ENCODE measurements at places on chromosomes 7 and 10.

GRCh38 chr7:3956949-3957348 is 655.9 kb downstream of the SDK1 start:
- DNase-seq = no peak

- DNase-seq = no peak
Observed at GRCh38 chr10:125118701-125119100, 41.7 kb downstream of the CTBP2 start.

DNA sequence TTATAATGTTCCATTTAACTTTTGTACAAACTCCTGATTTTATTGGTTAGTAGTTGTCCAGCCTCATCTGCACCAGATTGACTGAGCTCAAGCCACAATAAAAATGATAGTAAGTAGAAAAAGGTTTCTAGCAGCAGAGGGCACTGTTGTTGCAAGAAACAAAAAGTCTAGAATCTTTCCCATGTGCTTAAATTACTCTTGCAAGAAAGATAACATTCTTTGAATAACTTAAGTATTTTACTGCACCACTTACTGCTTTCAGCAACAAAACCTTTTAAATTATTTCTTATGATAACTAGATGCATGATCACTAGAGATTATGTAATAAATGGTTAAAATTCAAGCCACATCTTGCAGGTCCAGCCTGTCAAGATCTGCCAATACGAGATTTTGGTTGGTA is 27.0 kb downstream of the LMOD2 start:
- peak; percentile 49 for DNase-seq

DNA sequence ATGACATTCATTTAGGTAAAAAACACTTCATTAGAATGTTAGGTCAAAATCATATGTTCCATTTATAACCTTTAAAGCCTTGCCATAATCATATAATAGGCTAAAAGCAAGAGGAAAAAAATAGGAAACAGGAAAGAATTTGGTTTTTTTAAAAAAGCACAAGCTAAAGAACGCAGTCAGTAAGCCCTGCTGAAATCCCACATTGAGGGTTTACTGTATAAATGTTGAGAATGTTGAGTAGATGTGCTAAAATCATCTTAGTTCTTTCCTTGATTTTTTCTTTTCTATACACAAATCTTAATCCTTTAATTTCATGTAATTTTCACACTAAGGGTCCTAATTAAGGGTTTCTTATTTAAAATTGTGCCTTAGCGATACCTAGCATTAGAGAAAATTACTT is 133.0 kb downstream of the TSPAN12 start:
- no peak for DNase-seq

DNA sequence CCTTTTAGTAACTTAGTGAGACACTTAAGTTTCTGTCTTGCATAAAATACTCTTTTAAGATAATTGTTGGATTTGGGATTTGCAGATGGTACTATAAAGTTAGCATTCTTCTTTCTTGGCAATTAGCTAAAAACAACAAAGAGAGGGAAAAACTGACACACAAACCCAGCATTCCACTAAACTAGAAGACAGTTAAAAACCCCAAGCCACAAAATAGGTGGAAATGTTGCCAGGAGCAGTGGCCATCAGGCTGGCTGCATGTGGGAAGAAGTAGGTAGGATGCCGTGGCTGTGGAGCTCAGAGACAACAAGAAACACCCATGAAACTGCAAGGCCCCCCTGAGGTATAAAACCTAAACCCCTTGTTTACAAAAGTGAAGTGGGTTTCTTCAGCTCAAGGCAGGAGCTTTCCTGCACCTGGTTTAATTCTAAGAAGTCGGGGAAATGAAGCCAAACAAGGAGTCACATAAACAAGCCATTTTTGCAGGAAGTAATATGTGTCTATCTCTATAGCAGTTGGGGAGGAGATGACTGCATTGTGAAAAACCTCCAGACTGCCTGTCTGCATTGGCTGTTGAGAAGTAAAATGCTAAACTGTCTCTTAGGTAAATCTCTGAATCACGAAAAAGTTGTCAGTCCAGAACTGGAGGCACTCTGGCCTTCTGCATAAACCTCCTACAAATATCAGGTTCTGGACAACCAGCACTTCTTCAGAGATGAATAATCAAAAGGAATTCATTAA is 9.5 kb downstream of the RAB18 start:
- DNase-seq = peak; percentile 26

DNA sequence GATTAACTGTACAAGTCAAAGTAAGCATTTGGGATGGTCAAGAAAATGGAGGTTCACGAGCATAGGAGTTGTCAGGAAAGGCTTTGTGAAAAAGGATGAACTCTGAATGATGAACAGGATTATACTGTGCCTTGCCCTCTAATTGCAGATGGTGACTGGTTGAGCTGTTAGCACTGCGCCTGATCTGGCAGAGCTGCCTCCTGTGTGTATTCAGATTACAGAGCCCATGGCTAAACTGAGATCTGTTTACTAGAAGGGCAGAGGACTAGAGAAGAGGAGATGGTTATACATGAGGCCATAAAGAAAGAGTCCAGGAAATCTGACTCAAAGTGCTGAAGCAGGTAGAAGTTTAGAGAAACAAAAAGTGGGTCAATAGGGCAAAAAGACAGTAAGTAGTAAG is 29.7 kb downstream of the LRRC72 start:
- no peak for DNase-seq

DNA sequence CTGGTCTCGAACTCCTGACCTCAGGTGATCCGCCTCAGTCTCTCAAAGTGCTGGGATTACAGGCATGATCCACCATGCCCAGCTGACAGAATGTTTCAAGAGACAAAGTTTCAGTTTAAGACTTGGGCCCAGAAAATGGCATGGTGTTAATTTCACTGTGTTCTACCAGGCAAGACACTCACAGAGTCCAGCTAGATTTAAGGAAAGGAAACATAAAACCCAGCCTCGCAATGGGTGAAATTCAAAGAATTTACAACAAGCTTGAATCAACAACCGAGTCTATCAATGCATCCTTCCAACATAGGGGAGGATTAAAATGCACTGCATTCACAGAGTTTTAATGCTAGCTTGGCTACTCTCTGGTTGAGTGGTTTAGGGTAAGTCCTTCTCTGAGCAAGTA is 764.0 kb downstream of the XPNPEP1 start:
- DNase-seq = no peak

DNA sequence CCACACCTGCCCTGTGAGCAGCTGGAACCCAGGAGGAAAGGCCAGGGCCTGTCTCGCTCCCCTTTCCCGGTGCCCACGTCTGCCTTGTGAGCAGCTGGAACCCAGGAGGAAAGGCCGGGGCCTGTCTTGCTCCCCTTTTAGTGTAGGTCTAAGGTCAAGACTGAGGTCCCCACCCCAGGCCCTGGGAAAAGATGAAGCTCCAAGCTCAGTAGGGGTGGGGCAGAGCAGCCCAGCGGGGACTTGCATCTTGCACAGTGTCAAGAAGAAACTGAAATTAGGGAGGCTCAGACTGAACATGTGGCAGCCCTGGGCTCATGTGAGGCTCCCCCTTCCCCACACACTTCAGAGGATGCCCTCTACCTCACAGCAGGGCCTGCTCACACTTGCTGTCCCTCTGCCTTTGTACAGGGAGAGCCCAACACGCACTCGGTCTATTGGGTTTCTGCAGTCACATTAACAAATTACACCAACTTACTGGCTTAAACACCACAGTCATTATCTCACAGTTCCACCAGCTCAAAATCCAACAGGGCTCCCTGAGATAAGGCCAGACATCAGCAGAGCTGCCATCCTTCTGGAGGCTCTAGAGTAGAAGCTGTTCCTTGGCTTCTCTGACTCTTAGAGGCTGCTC is 12.4 kb downstream of the POLL start:
- no peak for DNase-seq

DNA sequence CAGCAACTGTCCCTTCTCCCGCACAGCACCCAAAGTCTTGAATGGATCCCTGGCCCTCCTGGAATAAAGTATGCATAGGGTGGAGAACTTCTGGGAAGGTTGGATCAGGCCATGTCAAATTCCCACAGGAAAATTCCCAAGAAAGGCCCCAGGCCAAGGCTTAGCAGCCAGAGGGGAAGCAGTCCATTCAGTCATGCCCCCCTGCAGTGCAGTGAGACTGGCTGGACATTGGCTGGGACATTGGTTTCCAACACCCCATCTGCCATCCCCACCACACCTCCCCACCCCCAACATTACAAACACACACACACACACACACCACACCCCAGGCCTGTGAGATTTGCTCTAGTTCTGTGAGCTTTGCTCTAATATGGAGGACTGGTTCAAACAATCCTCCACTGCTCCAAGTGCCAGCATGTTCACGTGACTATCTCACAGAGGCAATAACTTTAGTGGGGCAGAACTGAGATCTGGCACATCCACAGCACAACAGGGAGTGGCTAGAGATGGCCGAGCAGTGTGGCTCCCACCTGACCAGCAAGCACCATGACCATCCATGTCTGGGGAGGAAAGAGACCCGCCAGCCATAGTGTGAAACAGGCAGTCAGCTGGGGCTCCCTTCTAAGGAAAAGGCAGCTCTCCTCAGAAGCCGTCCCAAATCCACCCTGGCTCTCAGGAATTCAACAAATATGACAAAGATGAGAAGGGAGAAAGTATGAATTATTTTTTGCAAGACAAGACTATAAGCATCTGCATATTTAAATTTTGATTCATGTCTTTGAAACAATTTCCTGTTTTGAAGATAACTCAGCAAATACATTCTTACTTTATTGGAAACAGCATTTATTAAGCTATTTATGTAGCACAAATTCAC is 6.7 kb upstream of the FAM170B start:
- DNase-seq = peak; percentile 56

- DNase-seq = peak; percentile 91
Observed at GRCh38 chr7:74482629-74483401, 29.1 kb downstream of the GTF2IRD1 start.

GRCh38 chr10:21526860-21527597 is 1.5 kb upstream of the SKIDA1 start:
- DNase-seq = no peak

GRCh38 chr7:147941381-147941780 is 649.2 kb upstream of the C7orf33 start:
- no peak for DNase-seq

GRCh38 chr10:5873515-5873995 is 16.1 kb downstream of the ANKRD16 start:
- DNase-seq = peak; percentile 59

- no peak for DNase-seq
Observed at GRCh38 chr10:69375307-69376151, 41.2 kb downstream of the TACR2 start.

GRCh38 chr7:17369691-17370426 is 71.4 kb downstream of the AHR start:
- DNase-seq = peak; percentile 80

DNA sequence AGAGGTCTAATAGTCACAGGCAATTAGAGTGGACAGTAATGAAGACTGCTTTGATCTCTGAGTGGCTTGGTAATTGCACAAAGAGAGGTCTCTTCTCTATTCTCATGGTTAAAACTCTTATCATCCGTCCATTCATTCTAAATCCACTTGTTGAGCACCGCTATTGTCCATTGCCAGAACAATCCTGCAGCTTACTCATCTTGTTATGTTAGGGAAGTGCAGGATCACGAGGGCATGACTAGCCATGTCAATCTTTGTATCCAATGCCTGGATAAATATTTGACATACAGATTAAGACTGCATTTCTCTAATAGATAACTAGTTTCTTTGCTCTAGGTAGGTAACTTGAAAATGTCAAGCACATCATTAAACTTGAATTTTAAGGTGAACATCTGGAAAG is 14.9 kb downstream of the SFTPD start:
- DNase-seq = no peak

DNA sequence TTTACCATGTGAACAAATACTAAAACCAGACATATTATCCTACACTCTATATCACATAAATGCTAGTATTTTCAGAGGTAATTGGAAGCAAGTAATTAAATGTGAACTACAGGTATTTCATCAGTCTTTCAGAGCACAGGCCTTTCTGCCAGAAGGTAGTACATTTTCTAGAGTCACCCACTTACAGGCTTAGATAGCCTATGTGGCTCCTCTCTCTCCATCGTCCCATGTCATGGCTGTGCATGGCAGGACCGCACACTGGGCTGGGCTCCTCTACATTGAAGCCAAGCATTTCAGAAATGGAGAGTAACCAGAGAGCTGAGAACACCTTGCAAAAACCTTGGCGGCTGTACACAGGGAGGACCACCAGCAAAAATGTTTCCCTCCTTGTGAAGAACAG is 49.7 kb downstream of the GFRA1 start:
- DNase-seq = no peak

DNA sequence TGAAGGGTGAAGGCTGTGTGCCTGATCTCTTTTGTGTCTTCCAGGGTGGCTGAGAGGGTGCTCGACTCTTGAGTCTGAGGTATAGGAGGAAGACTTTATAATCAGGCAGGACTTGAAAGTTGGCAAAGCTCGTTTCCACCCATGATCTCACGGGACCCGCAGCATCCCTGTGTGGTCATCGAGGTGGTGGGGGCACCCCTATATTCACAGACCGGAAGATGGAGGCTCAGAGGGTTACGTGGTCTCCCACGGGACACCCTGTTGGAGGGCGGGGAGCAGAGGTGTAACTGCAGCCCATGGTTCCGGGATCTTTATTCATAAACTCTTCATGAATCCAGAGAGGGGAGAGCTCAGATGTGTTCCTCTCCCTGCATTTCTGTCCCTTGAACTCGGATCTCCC is 9.6 kb upstream of the SHH start:
- DNase-seq = no peak

- no peak for DNase-seq
Observed at GRCh38 chr10:30490289-30491000, 56.5 kb downstream of the MAP3K8 start.

GRCh38 chr7:5631152-5631551 is 150.3 kb downstream of the RNF216 start:
- no peak for DNase-seq

DNA sequence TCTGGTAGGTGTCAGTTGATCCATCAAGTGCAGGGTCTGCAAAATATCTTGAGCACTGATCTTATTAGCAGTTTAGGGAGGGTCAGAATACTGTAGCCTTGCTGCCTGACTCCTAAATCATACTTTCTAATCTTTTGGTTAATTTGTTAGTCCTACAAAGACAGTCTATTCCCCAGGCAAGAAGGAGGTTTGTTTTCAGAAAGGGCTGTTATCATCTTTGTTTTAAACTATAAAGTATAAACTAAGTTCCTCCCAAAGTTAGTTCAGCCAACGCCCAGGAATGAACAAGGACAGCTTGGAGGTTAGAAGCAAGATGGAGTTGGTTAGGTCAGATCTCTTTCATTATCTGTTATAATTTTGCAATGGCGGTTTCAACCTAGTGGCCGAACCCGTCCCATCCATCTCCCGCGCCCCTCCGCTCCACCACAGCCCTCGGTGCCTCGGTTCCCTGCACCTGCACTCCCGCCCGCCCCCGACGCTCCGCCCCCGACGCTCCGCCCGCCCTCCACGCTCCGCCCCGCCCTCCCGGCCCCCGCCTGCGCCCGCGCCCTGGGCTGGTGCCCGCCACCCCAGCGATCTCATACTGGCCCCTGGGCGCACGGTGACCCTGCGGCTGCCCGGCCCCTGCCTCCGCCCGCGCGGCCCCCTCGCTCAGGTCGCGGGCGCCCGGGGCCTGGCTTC is at the start of gene ADCK2:
ADCK2 (plus strand) TSS at position 564 of the 681 bp plus-strand sequence. CDS start 386 bp downstream, outside the sequence.
- no peak for DNase-seq

Measured in fibroblast of skin of left quadriceps (primary cell).